ENCODE measurements at places on chromosomes 2 and 18.

DNA sequence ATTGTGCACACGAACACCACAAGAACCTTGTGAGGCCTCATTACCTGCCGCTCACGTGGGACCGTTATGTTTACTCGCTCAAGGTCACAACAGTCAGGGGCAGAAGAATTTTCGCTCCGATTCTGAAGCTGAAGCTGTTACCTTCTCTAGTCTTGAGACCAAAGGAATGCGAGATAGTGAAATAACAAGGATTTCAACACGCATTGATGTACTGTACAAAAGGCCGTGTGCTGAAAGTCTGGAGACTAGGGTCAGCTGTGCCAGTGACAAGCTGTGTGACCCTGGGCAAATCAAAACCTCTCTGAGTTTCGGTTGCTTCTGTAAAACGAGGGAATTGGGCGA is 583 bp downstream of the NEMP2 start:
- no peak for DNase-seq

- DNase-seq, result no peak
These were observed 273.0 kb downstream of the PDE11A start for GRCh38 chr2:177799531-177799930.

DNA sequence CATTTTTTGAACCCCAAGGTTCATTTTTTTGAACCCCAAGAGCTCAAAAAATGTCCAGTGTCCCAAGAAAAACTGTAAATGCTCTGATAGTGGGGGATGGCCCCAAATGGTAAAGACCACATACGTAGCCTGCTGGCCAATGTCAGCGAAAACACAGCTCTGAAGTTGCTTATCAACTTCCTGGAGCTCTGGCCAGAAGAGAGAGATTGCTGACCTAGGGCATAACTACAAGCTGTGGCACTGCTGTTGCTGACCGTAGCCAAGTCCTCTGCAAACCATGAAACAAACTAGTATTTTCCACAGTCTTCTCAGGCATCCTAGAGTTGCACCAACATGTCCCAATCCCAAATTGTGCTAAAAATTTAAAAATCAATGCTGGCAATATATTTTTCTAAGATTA is 50.9 kb downstream of the REEP1 start:
- DNase-seq, result no peak

DNA sequence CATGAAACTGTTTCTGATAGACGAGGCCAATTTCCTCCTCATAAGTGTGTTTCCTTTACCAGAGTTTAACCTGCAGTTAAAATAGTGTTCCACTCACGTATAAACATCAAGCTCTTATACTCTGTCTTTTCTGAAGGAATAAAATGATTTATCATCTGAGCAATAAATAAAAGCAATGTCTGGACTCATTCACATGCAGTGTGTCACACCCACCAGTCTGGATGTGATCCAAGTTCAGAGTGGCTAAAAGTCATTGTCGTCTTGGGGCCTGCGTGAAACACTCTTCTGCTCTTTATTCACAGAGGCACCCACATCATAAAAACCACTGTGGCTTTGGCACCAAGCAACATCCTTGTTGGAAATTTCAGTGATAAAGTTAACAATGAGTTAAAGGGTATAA is 19.5 kb upstream of the SLC9A4 start:
- DNase-seq, result no peak

GRCh38 chr2:146952696-146953095 is 892.1 kb upstream of the ACVR2A start:
- no peak for DNase-seq
